ENCODE measurements at places on chromosomes 16 and 17.

DNA sequence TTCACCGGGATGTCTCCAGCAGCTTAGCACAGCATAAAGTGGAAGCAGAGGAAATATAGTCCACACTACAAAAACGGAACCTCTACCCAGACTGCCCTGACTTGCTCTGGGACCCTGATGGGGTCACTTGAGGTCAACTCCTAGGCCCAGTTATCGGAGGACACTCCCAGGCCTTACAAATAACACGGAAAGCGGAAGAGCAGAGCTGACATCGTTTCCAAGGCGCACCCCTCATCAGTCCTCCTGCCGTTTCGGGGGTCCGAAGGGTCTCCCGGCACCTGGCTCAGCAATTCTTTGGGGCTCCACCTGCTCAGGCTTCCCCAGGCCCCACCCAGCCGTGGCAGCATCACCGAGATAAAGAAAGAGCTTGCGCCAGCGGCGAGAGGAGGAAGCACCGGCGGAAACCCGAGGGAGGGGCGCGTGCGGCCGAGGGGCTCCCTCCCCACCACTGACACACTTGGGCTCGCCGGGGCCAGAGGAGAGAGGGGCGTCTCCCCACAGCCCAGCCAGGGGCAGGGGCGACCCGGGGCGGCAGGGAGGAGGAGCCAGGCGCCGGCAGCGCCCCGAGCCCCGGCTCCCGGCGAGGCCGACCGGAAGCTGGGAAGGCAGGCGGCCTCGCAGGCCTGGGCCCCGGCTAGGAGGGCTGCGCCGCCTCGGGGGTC, 727 bp downstream of the CORO7 start:
- peak; percentile 79 for DNase-seq

GRCh38 chr16:474420-475122, 49.1 kb downstream of the RAB11FIP3 start:
- DNase-seq, result no peak

DNA sequence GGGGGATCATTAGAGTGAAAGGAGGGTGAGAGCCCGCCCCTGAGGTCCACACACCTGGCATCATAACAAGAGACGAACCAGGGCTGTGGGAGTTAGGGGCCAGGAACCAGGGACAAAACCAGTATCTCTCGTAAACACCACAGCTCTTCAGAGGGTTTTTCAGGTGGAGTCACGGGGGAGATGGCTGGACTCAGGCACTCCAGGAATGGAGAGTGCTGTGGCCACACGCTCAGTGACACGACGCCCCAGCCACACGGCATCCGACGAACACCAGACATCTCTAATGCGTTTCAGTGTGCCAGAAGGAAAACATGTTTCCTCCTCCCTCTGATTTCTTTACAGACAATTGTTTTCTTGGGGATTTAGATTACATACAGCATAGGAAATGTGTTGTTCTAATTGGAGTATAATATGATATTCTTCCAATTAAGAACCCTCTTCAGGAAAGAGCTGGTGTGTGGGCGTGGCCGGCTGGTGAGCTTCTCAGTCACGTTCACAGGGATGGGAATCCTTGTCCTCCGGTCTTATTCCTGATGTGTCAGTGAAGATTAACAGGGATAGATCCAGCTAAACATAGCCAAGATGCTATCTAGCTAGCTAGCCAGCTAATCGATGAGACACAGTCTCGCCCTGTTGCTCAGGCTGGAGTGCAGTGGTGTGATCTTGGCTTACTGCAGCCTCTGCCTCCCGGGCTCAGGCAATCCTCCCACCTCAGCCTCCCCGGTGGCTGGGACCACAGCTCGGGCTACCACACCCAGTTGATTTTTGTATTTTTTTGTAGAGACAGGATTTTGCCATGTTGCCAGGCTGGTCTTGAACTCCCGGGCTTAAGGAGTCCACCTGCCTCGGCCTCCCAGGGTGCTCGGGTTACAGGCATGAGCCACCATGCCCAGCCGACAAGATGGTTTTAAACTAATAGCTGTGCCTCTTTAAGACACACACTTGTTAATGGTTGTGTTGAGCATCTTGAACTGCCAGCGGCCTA, 98.6 kb downstream of the BANP start:
- no peak for DNase-seq

DNA sequence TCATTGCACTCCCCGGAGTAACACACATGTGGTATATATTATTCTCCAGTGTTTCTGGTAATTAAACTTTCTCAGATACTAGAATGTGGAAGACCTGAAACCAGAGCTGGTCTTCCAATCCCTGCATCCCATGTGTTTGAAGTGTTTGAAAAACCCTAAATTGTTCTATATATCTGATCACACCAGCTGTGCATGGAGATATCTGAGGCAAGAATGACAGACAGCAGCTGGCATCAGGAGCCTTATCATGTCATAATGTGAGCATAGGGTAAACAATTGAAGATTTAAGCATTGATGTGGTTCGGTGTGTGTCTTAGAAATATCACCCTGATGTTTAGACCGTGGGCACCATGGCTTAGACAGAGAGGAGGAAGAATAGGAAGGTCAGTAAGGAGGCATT, 251.0 kb downstream of the CDH11 start:
- DNase-seq, result no peak

- DNase-seq, result peak; percentile 71
Measured at GRCh38 chr16:86016201-86016965, 117.4 kb downstream of the IRF8 start.

DNA sequence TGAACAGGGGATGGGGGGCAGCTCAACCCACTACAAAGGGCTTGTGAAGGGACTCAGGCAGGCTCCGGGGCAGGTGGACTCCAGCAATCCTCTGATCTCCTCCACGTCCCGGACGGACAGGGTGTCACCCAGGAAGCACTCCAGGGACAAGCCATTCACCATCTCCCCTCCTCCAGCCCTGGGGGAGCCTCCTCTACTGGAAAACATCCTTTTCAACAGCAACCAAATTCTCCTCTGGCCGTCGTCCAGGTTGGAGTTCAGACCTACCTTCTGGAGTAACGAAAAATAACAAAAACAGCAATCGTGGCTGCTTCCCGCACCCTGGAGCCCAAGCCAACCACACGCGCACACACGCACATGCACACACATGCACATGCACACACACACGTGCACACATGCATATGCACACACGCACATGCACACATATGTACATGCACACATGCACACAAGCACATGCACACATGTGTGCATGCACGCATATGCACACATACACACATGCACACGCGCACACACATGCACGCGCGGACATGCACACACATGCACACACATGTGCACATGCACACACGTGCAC, 8.9 kb upstream of the RBFOX3 start:
- peak; percentile 18 for DNase-seq

GRCh38 chr16:29994600-29995323, 655 bp downstream of the HIRIP3 start:
- DNase-seq, result peak; percentile 91

GRCh38 chr17:63694950-63695773, 4.8 kb downstream of the LIMD2 start:
- DNase-seq, result no peak

- DNase-seq, result no peak
Measured at GRCh38 chr17:32805029-32805976, 71.6 kb downstream of the MYO1D start.

- no peak for DNase-seq
Measured at GRCh38 chr16:86693033-86693432, 114.7 kb downstream of the FOXL1 start.

GRCh38 chr17:57447990-57448758, 191.9 kb downstream of the MSI2 start:
- DNase-seq, result no peak

- no peak for DNase-seq
Measured at GRCh38 chr16:56606476-56607108, 1.8 kb upstream of the MT2A start.

- no peak for DNase-seq
Measured at GRCh38 chr17:75009139-75009724, 3.2 kb upstream of the MRPL58 start.

DNA sequence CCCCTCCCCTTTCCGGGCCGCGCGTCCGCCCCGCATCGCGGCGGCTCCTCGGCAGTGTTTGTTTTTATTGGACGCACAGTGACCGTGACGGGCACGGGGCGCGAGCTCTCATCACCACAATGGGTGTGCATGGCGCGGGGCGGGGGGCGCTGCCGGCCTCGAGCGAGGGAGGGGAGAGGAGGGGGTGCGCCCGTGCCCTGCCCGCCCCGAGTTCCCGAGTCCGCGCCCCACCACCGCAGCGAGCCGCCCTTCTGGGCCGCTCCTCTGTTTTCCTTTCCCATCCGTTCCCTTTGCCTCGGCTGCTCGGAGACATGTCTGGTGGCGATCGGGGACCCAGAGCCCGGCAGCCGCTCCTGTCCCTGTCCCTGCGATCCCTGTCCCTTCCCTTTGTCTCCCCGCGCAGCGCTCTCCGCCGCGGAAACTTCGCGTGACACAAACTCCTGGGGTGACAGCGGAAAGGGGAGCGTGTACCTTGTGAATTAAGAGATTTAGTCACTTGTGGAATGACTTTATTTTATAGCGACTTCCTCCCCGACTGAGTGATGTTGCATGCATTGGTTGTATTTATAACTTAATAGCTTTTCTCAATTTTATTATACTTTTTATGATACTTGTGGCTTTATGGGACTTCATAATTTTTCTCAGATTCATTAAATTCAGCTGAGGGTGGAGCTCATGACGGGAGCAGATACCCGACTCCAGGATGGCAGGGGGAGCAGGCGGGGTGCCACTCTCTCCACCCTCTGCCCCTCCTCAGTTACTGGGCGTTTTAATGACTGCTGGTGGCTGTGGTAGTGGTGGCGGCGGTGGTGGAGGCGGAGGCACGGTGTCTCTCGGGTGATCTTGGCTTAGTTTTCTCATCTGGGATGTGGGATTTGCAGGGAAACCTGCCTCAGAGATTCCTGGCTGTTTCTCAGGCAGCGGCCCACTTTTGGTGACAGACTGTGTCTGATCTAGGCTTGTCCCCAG, 40.8 kb downstream of the MRM1 start:
- peak; percentile 57 for DNase-seq

Data from Peyer's patch (tissue), 4 donors.